ENCODE measurements at places on chromosomes 12 and 14. TPM values are rescaled to one million over a fixed set of nuclear protein-coding genes. Genes with fewer than 3 reads are reported as not detected.

DNA sequence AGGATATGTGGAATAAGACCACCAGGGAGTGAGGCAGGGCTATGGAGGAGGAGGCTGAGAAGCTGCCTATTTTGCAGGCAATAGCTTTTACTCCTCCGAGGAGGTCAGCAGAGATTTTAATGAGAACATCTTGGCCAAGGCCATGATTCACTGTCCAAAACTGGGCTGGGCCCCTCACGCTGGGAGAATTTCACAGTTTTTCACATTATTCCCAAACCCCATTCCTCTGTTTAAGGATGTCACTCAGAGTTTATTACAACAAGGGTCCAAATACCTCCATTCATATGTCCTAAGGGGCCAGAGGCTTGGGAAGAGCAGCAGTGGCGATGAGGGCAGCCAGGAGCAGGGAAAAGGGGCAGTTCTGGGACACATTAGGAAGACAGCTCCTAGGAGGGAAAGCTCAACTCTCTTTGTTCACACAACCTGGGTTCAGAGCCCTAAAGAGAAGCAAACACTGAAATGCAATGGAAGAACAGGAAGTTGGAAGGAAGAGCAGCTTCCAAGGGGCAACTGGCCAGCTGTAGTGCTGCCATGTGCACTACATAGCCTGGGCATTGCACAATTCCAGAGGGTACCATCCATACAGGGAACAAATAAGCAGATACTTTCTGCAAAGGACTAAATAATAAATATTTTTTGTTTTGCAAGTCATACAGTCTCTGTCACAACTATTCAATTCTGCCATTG lies 283.2 kb downstream of the NUAK1 start:
- no peak for DNase-seq
- H3K27me3 ChIP-seq: peaks cover 18% of the 10 kb centered on the region

Gene CPNE6
- total RNA-seq: not detected

GRCh38 chr12:112422531-112422930 lies 3.8 kb downstream of the PTPN11 start:
- H3K4me3 ChIP-seq: no peak overlapping the region
- H3K27ac ChIP-seq: no peak overlapping the region
- no peak for DNase-seq
- H3K4me1 ChIP-seq: peaks cover 47% of the 10 kb centered on the region

DNA sequence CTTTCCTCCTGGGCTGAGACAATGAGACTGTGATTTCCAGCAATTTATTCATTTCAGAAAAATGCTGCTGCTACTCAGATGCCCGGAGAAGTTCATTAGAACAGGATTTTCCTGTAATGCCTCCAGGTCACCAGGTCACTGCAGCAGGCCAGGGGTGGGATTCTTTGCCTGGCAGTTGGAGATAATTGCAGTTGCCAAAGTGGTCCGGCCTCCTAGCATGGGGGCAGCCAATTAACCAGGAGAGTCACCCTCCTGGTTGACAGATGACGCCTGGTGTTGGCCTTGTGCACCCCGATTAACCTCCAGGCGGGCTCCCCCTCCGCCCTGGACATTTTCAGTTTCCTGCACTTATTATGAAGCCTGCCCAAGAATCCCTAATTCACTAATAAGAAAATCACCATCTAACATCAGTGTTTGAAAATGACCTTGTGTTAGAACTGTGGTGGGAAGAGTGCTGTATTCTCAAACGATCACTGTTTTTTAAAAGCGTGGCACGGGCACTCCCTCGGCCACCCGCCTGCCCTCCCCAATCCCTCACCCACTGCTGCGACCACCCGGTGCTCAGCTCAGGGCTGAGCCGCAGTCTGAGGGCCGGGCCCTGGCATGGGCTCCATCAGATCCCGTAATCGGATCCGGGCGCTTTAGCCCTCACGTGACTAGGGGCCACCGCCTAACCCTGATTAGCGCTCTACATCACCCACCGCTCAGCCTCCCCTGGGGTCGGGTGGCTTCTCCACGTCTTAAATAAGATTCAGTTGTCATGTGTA lies 12.9 kb downstream of the RIMBP2 start:
- DNase-seq: no peak
- no peaks in the 10 kb centered on the region for H3K36me3 ChIP-seq
- H3K27ac ChIP-seq: no peak overlapping the region
- peaks cover 5% of the 10 kb centered on the region for H3K27me3 ChIP-seq

- DNase-seq: no peak
- H3K27me3 ChIP-seq: no peaks in the 10 kb centered on the region
- no peak overlapping the region for H3K4me3 ChIP-seq
- H3K27ac ChIP-seq: peak overlapping the region; percentile 59
Measured at GRCh38 chr12:47134005-47134404, 54.2 kb upstream of the AMIGO2 start.

DNA sequence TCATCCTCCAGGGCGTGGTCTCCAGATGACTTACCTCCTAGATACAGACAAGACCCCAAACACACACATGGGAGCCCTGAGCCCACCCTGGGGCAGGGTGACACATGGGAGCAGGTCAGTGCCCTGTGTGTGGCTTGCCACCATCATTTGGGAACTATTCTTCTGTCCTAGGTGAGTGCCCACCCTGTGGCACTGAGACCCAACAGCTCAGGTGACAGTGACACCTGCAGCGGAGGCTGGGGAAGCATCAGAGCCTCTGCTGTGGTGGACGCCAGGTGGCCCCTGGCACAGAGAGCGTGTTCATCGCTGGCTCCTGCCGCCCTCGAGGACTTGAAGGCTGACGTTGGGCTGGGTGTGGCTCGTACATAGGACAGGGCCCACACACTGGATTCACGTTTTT lies 23.0 kb downstream of the SFSWAP start:
- peak overlapping the region; percentile 10 for H3K27ac ChIP-seq
- peaks cover 5% of the 10 kb centered on the region for H3K36me3 ChIP-seq
- H3K27me3 ChIP-seq: no peaks in the 10 kb centered on the region

Gene OR4N5
- total RNA-seq: not detected
